ENCODE measurements at places on chromosomes 5 and 9.

- DNase-seq: no peak
Observed at GRCh38 chr5:50898966-50899365, 232.5 kb downstream of the PARP8 start.

DNA sequence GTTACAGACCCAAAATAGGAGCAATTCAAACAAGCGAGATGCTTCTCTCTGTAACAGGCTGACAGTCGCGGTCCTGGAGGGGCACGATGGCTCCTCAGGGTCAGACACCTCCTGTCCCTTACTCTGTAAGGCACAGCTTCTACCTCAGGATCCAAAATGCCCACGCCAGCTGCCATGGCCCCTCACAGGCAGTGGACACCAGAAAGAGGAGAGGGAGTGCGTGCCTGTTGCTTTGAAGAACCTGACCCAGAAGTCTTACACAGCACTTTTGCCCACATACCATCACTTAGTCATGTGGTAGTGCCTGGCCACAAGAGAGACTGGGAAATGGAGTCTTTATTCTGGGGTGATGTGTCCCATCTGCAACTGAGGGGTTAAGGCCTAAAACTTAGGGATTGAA lies 11.6 kb upstream of the ABL1 start:
- DNase-seq: no peak

- no peak for DNase-seq
Observed at GRCh38 chr9:94511134-94511954, 43.5 kb upstream of the PCAT7 start.

- no peak for DNase-seq
Observed at GRCh38 chr5:61023131-61023530, 78.1 kb downstream of the NDUFAF2 start.

- DNase-seq: no peak
Observed at GRCh38 chr5:135071311-135071710, 37.3 kb upstream of the PITX1 start.

GRCh38 chr9:135903786-135904520 lies 3.4 kb downstream of the CAMSAP1 start:
- DNase-seq: no peak

GRCh38 chr9:32989660-32990059 lies 11.8 kb downstream of the APTX start:
- DNase-seq: no peak

GRCh38 chr5:174083056-174083827 lies 37.7 kb downstream of the NSG2 start:
- DNase-seq: no peak

GRCh38 chr9:137044502-137045177 lies 1.3 kb downstream of the NPDC1 start:
- no peak for DNase-seq

GRCh38 chr5:134371834-134372340 lies 518 bp downstream of the UBE2B start:
- DNase-seq: no peak

- no peak for DNase-seq
Observed at GRCh38 chr5:83048277-83048676, 28.9 kb downstream of the TMEM167A start.

DNA sequence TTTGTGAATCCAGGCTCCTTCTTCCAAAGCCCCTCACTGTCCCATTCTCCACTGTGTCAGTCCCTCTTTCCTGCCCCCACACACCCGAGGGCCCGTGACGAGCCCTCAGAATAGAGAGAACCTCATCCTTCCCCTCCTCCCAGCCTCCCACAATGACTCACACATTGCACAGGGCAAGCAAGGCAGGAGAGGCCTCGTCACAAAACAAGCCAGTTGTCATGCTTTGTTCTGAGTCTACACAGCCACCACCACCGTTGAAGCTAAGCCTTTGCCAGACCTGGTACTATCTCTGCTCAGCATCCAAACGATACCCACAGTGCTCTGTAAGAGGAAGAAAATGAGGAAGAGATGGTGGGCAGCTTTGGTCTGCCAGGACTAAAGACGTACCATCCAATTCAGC lies 142.2 kb upstream of the ZNF366 start:
- DNase-seq: no peak

DNA sequence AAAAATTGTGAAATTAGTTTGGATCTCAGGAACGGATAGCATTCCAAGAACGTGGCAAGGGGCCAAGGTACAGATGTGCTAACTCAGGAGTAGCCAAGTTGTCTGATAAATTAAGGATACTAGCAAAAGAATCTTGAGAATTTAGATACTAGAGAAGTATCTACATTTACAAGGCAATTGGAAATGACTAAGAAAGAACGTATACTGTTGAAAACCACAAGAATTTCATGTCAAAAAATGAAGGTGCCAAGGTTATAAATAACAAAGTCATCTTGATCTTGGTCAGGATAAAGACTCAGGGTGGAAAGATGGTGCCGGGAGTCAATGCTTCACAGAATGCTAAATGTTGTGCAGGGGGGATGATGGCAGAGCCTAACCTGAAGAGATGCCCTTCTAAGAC lies 19.2 kb downstream of the CAPSL start:
- no peak for DNase-seq

GRCh38 chr5:164224772-164225171 lies 719.4 kb downstream of the MAT2B start:
- DNase-seq: no peak

- no peak for DNase-seq
Observed at GRCh38 chr5:11385901-11386293, 518.3 kb downstream of the CTNND2 start.

GRCh38 chr9:136110082-136111061 lies 8.3 kb downstream of the TMEM250 start:
- DNase-seq: no peak

DNA sequence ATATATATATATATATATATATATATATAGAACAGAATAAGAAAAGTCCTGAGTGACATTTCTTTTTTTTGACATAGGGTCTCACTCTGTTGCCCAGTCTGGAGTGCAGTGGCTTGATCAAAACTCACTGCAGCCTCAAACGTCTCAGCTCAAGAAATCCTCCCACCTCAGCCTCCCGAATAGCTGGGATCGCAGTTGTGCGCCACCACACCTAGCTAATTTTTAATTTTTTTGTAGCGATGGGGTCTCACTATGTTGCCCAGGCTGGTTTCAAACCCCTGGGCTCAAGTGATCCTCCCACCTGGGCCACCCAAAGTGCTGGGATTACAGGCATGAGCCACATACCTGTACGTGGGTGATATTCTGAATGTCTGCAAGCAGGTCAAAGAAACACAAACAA lies 48.3 kb downstream of the SPRY4 start:
- no peak for DNase-seq

DNA sequence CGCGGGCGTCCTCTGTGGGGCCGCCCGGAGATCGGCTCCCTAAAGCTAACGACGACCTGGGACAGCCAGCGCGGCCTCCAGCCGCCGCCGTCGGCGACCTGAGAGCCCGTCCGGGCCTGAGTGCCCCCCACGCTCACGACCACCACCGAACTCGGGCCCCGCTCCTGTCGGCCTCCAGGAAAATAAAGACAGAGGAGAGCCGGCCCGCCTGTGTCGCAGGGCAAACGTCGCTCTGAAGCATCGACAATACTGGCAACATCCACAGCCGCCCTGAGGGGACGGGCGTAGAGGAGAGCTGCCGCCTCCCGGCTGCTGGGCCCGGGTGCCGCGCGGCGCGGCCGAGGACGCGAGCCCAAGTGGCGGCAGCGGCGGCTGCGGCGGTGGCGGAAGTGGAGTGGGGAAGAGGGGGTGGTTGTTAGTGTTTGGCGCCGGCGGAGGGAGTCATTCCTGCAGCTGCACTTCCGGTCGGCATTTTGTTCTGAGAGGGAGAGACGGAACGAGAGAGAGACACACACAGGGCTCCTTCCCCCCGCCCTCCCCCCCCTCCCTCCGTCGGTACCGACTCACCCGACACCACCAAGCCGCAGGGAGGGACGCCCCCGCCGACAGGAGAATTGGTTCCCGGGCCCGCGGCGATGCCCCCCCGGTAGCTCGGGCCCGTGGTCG lies at the start of gene NIPBL:
NIPBL (plus strand) TSS at position 471 of the 666 bp plus-strand sequence. CDS start 76,928 bp downstream, outside the sequence.
- peak; percentile 87 for DNase-seq

GRCh38 chr5:79999722-80000121 lies 8.7 kb upstream of the MTX3 start:
- no peak for DNase-seq

- DNase-seq: no peak
Observed at GRCh38 chr5:9861666-9862256, 231.6 kb upstream of the TAS2R1 start.

DNA sequence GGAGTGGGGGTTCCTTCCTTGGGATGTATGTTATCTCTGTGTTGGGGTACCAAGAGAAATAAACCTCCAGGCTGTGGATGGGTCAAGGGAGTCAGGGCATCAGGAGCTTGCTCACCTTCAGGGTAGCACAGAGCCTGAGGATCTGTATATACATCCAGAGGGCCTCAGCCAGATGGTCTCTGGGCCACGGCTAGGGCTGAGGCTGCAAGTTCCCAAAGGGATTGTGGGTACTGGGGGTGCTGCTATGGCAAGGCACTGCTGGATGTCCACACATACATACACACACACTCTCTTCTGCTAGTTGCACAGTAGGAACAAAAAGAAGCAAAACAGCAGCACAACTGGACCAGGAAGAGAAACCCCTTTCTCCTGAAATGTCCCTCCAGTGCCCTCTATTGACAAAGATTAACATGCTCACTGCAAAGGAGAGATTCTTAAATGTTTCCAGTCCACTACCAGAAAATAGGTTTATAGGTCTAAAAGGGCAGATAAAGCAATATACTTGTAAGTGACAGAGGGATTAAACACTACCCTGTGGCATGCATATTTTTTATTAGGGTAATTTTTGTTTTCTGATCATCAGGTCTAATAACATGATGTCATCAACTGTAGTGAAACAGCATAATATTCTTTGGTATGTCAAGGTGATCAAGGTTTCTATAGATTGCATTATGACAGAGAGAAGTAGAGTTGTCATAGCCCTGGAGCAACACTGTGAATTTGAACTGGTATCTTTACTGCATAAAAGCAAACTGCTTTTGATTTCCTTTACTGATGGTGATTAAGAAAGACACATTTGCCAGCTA lies 56.3 kb upstream of the KCNN2 start:
- DNase-seq: no peak

- no peak for DNase-seq
Observed at GRCh38 chr5:159902444-159903121, 13.7 kb upstream of the ADRA1B start.

DNA sequence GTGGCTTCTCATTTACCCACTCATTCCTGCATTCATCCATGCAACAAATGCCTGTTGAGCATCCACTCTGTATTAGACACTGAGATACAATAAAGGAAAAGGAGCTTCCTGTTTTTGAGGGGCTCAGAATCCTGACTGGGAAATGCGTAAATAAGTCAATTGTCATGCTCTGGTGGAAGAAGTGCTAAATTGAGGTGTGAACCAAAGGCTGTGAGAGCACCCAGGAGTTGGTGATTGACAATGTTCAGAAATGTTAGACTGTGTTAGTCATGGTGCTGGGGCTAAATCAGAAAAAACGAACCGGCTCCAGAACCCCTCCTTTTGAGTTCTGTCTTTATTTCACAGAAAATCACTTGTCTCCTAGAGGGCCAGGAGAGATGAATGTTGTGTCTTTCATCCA lies 558.6 kb upstream of the SGCD start:
- no peak for DNase-seq

DNA sequence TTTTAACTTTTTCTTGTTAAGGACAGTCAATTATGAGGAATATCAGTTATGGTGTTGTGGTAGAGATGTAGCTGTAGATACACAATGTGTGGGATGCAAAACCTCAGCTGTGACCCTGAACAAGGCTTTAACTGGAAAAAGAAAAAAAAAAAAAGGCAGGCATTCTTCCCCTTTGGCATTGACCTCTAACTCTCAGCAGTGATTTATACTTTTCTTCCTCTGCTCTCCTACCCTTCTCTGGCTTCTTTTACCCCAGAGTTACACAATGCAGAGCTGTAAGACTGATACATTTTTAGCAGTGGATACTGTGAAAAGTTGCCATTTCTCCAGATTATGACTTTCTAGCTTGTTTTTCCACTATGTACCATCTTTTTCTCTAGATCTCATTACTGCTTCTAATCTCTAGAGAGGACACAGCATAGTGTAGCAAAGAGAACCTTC lies 2.0 kb downstream of the CTNNAL1 start:
- no peak for DNase-seq

DNA sequence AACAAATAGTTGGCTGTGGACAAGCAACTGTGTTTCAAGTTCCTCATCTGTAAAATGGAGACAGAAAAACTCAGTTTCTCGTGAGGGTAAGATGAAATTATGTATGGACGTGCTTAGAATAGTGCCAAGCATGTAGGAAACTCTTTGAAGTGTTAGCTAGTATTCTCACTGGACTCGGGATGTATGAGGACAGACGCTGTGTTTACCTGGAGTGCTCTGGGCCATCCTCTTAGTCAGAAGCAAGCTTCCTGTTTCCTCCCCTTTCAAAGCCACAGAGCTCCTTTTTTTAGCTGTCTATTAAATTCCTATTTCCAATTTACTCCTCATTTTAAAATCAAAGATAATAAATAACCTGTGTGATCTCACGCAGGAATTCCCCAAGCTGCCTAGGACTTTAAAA lies 23.8 kb upstream of the IQGAP2 start:
- DNase-seq: no peak

- DNase-seq: no peak
Observed at GRCh38 chr9:110928599-110928998, 109.7 kb downstream of the LPAR1 start.

DNA sequence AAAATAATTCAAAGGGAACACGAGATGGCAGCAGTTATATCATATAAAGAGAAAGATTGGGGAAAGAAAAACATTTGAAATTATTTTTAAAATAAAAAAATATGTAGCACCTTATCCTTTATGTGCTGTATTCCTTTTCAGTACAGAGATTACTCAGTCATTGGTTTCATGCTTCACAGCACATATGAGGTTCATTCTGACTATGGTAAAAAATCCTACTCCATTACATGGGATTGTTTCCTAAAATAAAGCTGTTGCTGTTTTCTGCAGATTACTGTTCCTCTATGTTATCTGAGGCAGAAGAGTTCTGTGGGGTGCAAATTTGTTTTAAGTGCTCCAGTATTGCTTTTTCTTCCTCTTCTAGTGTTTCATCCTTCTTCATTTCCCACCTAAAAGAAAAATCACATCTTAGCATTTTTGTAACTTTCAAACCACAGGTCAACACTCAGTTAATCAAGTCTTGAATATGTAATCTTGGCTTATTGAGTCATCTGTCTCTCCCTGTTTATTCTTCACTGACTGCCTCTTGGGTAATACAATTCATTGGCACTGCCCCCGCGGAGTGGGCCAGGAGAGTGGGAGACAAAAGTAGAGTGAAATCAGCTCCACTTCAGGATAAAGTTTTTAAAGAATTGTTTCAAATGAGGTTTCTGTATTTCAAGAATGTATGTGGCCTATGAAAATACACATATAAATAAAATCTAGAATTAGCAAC lies 412.5 kb upstream of the POU5F2 start:
- DNase-seq: no peak

DNA sequence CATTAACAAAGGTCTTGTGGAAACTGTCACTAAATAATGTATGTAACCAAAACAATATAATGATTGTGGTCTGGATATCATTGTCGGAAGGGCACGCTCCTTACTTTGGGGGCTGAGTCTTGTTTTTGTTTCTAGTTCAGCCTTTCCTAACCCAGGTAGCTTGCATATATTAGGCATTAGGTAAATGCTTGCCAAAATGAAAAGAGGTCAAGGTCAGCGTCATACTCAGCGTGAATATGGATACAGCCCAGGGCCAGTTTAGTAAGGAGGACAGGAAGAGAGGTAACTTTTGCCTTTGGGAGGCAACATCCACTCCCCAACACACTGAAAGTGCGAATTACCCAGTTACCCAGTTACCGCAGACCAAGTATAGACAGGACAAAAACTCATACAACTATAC lies 171.4 kb downstream of the RAB3C start:
- no peak for DNase-seq
